ENCODE measurements at places on chromosomes 6 and 20. TPM values are rescaled to one million over a fixed set of nuclear protein-coding genes. Genes with fewer than 3 reads are reported as not detected.

DNA sequence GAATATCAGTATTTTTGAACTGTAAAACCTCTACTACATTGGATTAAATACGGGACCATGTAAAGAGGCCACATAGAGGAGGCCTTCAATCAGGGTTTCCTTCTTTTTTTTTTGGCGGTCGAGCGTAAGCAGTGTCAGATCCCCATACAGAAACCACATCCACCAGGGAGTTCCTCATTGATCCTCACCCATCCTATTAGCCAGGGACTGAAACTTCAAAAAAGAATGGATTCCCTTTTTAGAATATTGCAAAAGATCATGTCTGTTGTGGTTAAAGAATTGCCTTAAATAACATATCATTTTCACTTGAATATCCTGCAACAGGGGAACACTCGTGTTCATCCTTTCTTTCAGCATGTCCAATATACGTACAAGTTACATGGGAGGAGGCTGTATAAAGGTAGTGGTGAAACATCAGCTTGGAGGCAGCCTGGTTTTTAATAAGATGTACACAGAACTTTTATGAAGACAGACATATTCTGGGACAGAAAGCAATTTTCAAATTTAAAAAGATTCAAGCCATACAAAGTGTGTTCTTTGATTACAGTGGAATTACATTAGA lies 96.1 kb downstream of the PPP1R14C start:
- no peak for DNase-seq

GRCh38 chr6:132693478-132693877 lies 20.4 kb downstream of the VNN1 start:
- no peak for DNase-seq

DNA sequence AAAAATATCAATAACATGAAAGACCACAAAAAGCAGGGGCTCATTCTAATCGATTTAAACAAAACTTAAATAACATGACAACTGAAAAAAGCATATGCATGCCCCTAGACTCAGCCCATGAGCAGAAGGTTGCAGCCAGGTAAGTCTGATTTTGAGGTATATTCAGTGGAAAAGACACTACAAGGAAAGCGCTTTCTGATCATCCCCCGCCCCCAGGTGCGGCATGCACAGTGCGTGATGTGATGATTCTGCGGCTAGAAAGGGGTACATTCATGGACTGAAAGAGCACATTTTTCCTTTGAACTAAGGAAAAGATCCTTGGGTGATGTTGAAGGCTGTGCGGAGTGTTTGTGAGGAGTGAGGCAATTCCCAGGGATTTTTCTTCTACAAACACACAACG lies 16.9 kb upstream of the FOXC1 start:
- no peak for DNase-seq

DNA sequence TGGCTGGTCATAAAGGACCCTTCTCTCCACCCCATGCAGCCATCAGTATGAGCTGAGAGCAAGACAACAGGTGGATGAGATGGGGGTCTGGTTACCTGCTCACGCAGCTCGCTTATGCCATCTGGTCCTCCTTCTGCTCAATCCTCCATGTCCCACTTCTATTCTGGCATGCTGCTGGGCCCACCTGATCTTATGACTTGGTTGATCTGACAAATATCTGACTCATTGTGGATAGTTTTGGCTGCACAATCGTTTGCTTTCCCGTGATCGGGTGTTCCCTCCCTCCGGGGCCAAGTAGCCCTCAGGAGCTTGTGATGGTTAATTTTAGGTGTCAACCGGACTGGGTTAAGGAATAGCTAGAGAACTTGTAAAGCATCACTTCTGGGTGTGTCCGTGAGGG lies 26.6 kb upstream of the ELMO2 start:
- DNase-seq: no peak

GRCh38 chr6:157273756-157274470 lies 49.4 kb downstream of the TMEM242 start:
- DNase-seq: peak; percentile 48

DNA sequence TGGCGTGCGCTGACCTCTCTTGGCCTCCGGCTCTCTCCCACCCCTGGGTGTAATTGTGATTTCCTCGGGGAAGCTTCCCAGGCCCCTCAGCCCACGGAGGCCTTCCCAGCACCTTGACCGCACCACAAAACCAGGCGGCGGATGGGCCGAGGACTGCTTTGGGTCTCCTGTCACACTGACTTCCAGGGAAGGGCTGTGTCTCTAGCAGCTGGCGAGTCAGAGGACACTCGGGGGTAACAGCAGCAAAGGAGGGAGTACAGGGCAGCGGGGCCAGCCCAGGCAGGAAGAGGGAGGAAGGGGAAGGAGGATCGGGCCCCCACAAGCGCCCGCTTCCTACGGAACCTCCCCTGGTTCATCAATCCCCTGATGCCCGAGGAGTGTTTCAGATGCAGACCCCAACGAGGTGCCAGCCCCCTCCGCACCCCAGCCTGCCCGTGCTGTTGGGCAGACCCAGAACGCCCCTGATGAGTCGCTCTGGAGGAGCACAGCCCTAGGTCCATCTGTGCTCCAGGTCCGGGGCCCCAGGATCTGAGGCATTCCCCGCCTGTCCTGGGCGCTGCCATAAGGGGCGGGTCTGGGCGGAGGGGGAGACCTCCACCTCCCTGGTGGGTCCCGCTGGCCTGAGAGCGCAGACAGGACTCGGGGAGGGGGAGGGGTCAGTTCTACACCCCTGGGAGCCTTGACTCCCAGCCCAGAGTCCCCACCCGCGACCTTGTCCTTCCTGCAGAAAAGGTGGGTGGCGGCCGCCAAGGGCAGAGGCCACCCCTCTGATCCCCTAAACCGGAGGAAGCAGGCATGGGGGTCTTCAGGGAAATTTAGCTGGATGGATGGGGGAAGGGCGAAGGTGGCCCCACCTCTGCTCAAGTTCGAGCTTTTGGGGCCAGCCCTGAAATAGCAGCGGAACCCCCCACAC lies 956 bp downstream of the CHRNA4 start:
- DNase-seq: no peak

- no peak for DNase-seq
These were observed 60.2 kb downstream of the EZR start for GRCh38 chr6:158758941-158759479.

DNA sequence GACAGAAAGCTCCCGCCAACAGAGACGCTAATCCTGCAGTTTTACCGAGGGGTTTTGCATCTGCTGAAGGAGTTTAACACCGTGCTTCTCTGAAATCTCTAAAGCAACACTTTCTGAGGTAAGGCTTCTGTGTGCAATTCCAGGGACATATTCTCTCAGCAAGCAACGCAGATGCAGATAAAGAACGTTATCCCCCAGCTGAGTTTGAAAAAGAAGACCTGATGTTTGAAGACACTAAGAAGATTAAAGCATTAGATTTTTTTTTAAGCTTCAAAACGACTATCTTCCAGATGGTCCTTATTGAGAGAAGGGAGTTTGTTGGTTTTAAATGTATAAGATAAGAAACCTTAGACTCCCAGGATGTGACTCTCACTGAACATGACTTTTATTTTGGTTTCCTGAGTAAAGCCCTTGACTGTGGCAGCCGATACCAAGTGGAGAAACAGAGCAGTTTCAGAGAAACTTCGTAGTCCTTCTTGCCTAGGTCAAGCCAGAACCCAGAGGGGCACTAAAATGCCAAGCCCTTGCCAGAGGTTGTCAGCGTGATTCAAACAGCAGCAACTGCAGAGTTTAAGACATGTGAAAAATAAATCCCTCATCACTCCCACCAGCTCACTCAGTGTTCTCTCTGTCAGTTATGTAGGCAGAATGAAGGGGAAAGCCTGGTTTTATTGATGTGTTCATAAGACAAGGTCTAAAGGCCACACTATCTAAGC lies 353.3 kb upstream of the CNR1 start:
- DNase-seq: no peak

GRCh38 chr6:31321820-31322219 lies 35.2 kb downstream of the HLA-B start:
- no peak for DNase-seq

GRCh38 chr20:31705598-31706597 lies 16.8 kb downstream of the BCL2L1 start:
- no peak for DNase-seq

DNA sequence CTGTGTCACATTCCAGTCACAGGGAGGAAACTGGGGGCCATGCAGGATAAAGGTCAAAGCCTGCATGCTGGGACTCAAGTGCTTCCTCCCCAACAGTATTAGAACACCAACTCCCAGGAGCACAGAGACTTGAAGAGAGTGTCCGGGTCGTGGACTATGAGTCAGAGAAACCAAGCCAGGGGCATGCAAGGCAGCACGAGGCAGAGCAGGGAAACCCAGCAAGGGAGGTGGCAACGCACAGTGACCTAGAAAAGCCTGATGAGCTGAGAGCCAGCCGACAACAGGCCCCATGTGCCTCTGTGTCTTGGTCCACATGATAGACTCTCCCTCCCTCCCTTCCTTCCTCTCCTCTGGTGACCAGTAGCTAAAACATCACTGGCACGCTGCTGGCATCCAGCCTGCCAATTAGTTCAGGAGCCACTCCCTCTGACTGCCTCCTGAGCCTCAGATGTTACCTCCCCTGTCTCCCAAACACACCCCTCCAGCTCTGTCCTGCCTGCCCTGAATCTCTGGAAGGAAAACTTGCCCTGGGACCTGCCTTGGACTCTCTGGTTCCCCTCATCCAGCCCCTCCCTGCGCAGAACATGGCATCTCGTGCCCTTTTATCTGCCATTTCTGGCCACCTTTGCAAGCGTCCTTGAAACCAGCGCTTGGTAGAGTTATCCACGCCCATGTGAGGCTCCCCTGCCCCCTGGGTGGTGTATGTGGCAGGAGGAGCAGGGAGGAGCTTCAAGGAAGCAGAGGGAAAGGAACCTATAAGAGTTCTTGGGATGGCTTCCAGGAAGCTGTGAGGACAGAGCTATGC lies 16.2 kb upstream of the RNF39 start:
- DNase-seq: no peak

DNA sequence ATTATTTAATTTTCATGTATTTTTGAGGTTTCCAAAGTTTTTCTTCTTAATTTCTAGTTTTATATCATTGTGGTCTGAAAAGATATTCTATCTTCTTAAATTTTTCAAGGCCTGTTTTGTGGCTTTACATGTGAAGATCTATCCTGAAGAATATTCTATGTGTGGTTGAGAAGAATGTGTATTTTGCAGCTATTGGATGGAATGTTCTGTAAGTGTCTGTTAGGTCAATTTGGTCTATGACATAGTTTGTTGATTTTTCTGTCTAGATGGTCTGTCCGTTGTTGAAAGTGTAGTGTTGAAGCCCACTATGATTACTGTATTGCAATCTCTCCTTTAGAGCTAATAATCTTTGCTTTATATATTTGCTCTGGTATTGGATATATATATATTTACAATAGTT lies 125.7 kb downstream of the CRYBG1 start:
- no peak for DNase-seq

DNA sequence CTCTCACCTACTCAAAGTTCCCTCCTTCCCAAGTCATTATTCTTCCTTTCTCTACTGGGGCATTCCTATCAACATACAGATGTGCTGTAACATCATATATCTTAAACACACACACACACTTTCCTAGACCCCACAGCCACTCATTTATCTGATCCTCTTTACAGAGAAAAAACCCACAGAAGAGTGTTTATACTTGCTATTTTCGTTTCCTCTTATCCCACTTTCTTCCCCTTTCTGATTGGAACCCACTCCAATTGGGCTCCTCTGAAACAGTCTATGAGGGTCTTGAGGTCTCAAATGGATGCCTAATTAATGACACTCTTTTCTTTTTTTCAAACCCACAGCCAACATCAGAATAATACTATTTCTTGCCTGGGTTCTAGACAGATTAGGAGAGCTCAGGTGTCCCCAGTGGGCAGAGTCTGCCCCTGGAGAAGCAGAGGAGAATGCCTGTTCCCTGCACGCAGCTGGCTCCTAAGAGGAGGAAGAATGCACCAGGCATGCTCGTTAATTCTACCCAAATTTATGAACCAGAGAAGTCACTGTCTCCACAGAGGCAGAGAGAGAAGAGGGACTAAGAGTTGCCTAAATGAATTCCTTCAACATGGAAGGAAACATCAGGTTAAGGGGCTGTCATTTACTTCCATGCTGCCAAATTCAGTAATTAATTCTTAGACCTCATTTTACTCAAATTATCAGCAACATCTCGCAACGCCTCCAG lies 65.9 kb downstream of the CRYBG1 start:
- no peak for DNase-seq

DNA sequence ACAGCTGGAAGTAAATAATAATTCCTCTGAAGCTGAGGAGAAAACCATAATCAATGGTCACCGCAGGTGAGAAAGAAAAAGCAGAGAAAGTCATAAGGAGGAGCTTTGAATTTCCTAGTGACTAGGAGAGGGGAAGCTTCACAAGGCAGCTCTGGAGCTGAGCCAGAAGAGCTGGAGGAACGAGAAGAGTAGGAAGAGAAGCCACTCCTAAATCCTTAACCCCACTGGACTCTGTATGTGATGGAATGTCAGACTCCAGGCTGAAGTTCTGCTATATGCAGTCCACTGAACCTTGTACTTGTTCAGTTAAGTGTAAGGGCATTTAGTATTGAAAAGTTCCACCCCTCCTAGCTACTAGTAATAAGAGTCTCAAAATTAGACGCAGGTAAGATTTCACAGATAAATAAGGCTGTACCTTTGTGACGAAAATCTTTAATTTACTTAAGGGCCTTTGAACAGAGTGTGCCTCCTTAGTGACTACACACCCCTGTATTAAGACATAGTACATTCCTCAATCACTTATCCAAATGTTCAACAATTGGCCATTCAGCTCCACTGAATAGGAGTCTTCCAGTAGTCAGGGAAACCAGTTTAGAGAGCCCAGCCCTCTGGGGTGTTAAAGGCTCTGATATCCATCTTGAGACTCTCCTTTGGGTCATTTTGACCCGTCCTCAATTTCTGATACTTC lies 71.4 kb upstream of the UFL1 start:
- no peak for DNase-seq

GRCh38 chr20:53804920-53805894 lies 211.6 kb upstream of the ZNF217 start:
- no peak for DNase-seq

DNA sequence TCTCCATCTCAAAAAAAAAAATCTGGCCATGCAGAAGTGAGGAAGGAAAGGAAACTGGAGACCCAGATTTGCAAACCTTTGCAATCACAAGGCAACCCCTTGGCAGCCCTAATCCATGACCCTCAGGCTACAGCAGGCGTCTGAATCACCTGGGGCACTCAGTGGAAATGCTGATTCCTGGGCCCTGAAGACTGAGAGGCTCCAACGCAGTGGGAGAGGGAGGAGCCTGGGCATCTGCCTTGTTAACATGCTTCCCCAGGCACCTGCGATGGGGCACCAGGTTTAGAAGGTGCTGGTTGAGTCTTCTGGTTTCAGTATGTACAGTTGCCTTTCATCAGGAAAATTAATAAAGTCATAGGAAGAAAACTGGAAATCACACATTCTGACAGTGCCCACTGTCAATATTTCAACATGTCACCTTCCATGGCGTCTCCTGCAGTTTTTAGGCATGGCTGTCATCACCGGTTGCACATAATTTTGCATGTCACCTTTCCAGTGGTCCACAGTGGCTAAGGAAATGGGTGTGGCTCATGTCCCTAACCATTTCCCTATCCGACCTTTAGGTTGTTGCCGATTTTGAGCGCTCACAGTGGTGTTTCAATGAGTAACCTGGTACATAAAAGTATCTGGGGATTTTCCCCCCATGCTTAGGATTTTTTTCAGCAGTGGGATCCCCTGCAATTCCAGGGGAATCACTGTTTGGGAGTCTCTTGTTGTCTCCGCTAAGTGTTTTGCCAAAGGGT lies 56.9 kb downstream of the PREX1 start:
- no peak for DNase-seq

Gene VSX1
- total RNA-seq: not detected

Gene LY6G6F
- total RNA-seq: not detected

Gene FAM229B
- 1.5 TPM for total RNA-seq

Gene LY6G5C
- 1.7 TPM for total RNA-seq

Gene ID1
- total RNA-seq: 0.85 TPM

Gene TFAP2D
- not detected for total RNA-seq

Gene CAGE1
- total RNA-seq: not detected

Gene MCCD1
- not detected for total RNA-seq

Gene SIRPG
- 82.6 TPM for total RNA-seq

Gene PCSK2
- total RNA-seq: not detected

Gene GMPR
- total RNA-seq: 3.3 TPM
